BJ (cell line): ENCODE measurements at places on chromosomes 3 and 15. TPM values are rescaled to one million over a fixed set of nuclear protein-coding genes. Genes with fewer than 3 reads are reported as not detected.

TMC3 gene
- not detected in 2 replicates for polyA plus RNA-seq

CCDC39 gene
- not detected in 2 replicates for polyA plus RNA-seq

PDCD7 gene
- polyA plus RNA-seq = 11.8 and 12.0 TPM in 2 replicates

GOLGA6L4 gene
- 0.67 and 0.92 TPM in 2 replicates for polyA plus RNA-seq

MESP1 gene
- polyA plus RNA-seq = 0.20 and 0.49 TPM in 2 replicates

FSIP1 gene
- 0.22 and 0.65 TPM in 2 replicates for polyA plus RNA-seq

CACNA2D3 gene
- polyA plus RNA-seq = 0.56 and 0.81 TPM in 2 replicates

ROPN1 gene
- not detected in 2 replicates for polyA plus RNA-seq

- no peak for DNase-seq
Measured at GRCh38 chr15:51678096-51678495, 3.2 kb upstream of the SCG3 start.

- no peak for DNase-seq
Measured at GRCh38 chr3:197019535-197019934, 10.1 kb downstream of the MELTF start.

GRCh38 chr3:46849045-46849631 lies 14.1 kb downstream of the MYL3 start:
- DNase-seq = no peak

- DNase-seq = no peak
Measured at GRCh38 chr3:43783987-43784639, 93.4 kb downstream of the ABHD5 start.

DNA sequence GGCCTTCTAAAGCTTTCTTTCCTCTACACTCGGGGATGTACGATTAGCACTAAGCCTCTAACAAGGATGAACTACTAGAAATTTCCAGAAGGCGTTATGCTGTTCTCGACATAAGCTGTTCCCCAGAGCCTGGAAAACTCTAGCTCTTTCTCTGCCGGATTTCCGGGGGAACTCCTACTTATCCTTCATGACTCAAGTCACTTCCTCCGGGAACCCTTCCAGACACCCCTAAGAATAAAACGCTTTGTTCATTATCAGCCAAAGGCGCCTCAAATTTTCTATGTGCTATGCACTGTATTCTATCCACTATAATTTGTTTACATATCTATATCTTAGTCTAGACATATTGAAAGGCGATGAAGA lies 455 bp upstream of the SNAP23 start:
- DNase-seq = no peak

GRCh38 chr15:48634893-48635292 lies 10.6 kb downstream of the FBN1 start:
- no peak for DNase-seq

- no peak for DNase-seq
Measured at GRCh38 chr15:65177901-65178300, 7.2 kb downstream of the CLPX start.

- no peak for DNase-seq
Measured at GRCh38 chr3:160973067-160973809, 131.9 kb downstream of the B3GALNT1 start.

GRCh38 chr15:40365016-40365415 lies 7.0 kb downstream of the DISP2 start:
- no peak for DNase-seq

- DNase-seq = no peak
Measured at GRCh38 chr3:37137516-37137915, 36.9 kb downstream of the LRRFIP2 start.

DNA sequence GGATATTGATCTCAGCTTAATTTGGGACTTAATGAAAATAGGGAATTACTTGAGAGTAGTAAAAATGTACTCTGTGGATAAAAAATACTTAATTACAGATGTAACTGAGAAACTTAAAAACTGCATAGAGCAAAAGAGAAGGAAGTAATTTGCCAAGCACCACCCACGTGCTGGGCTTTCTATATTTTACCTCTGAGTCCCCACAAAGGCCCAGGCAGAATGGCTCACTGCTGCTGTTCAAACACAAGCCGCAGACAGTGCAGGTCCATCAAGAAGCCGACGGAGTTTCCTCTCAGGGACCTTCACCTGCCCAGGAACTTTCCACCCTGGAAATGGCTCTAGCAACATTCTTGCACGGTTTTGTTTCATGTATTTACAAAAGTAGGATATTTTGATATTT lies 77.2 kb upstream of the TRPM1 start:
- DNase-seq = no peak

GRCh38 chr15:99732124-99732750 lies 1.0 kb downstream of the LYSMD4 start:
- no peak for DNase-seq

GRCh38 chr15:91199511-91199910 lies 99.5 kb downstream of the SV2B start:
- no peak for DNase-seq

DNA sequence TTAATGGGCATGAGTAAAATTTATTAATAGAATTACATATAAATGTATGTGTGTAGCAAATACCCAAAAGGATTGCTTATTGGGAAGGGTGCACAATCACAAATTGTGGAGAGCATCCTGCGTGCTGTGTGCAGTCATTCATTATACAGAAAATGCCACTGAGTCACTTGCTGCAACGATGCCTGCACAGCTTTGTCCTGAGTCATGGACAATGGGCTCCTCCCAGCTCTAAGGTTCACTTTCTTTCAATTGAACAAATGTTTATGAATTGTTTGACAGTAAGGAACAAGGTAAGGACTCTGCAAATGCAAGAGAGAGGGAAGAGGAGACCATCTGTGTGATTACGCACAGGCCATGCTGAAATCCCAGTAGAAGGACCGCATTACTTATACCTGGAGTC lies 18.7 kb downstream of the CFAP161 start:
- no peak for DNase-seq

GRCh38 chr3:198079771-198080520 lies 119.9 kb downstream of the LMLN start:
- DNase-seq = no peak

- DNase-seq = no peak
Measured at GRCh38 chr3:194933465-194933864, 247.8 kb downstream of the FAM43A start.

- no peak for DNase-seq
Measured at GRCh38 chr3:141275511-141275910, 43.9 kb downstream of the PXYLP1 start.

DNA sequence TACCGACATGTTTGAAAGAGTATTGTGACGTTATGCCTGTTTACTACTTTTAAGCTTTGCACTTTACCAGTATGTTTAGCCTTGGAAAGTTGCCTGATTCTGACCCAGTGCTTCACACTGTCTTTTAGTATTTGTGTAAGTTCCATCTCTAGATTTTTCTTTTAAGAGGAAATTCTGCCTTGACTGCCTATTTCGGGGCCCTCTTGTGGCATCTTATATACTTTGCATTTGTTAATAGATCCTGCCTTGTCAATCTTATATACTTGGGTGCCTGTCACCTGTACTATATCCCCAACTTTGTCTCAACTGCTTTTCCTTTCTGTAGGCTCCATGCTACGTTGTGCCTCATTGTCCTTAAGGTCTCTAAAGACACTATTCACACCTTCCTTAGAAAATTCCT lies 244.6 kb downstream of the STXBP5L start:
- no peak for DNase-seq

DNA sequence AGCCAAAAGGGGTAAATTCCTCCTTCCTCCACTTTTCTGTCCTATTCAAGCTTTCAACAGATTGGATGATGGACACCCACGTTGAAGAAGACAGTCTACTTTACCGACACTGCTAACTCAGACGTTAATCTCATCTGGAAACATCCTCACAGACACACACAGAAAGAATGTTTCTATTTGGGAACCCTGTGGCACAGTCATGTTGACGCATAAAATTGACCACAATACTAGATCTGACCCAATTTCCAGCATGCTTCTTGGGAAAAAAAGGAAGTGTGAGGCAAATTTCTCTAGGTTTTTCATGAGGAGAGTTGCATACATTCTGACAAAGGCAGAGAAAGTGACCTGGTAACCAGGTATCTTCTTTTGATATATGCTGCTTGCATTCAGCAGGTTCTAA lies 594.1 kb downstream of the FGF12 start:
- no peak for DNase-seq

GRCh38 chr3:60289341-60290121 lies 961.7 kb downstream of the FHIT start:
- no peak for DNase-seq

GRCh38 chr3:34382859-34383258 lies 584.4 kb downstream of the PDCD6IP start:
- no peak for DNase-seq

GRCh38 chr3:10361375-10361774 lies 40.5 kb upstream of the SEC13 start:
- no peak for DNase-seq
